ENCODE measurements at places on chromosomes 12 and 14. TPM values are rescaled to one million over a fixed set of nuclear protein-coding genes. Genes with fewer than 3 reads are reported as not detected.

Gene KRT83
- polyA plus RNA-seq: not detected

- H3K36me3 ChIP-seq: peaks cover 2% of the 10 kb centered on the region
- H3K27ac ChIP-seq: no peak overlapping the region
- no peaks in the 10 kb centered on the region for H3K27me3 ChIP-seq
- H3K4me3 ChIP-seq: no peak overlapping the region
- DNase-seq: no peak
Measured at GRCh38 chr14:43135877-43136411, 1371.1 kb downstream of the FSCB start.

DNA sequence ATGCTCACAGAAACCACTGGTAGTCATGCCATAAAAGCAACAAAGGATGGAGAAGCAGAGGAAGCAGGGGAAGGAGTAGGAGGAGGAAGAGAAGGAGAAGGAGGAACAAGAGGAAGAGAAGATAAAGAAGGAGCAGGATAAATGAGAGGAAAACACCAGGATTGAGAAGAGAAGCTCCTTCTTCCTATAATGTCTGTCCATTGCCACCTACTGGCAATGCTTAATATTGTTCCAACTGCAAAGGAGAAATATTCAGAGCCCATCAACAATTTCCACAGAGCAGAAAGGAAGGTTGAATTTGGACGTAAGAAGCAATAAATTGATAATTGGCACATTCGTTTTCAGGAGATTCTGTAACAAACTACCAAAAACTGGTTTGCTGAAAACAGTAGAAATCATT lies 898.4 kb downstream of the SLC16A7 start:
- H3K36me3 ChIP-seq: no peaks in the 10 kb centered on the region
- DNase-seq: no peak
- H3K27ac ChIP-seq: no peak overlapping the region
- no peaks in the 10 kb centered on the region for H3K27me3 ChIP-seq
- H3K4me1 ChIP-seq: no peaks in the 10 kb centered on the region

- no peaks in the 10 kb centered on the region for H3K4me1 ChIP-seq
- H3K27me3 ChIP-seq: peaks cover 12% of the 10 kb centered on the region
- no peak for DNase-seq
- H3K4me3 ChIP-seq: no peak overlapping the region
- H3K27ac ChIP-seq: no peak overlapping the region
Measured at GRCh38 chr12:117686911-117687377, 281.8 kb downstream of the KSR2 start.

DNA sequence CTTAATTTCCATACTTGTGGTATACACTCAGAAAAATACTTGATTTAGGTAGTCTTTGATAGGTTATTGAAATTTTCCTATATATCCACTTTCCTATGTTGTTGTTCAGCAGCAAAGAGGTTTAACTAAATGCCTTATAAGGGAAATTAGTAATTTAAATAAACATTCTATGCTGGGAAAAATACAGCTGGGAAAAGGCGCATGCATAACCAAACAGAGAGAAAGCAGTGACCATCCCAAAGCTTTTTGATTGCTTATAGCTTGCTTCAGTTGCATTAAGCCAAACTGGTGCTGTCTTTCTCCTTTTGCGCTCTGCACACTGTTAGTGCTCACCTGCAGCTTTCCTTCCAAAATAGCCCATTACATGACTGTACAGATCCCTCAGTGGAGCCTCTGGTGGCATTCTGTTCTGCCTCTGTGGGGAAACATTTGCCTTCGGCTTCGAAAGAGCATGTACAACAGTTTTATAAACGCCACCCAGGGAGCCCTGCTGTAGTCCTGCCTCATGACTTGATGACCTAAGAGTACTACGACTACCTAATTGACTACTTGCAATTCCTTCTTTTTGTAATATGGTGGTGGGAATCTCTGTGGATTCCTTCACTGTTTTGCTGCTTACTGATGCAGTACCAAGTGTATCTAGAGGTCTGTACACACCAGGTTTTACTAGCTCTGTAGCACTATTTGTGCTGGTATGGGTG lies 120.8 kb downstream of the RALGAPA1 start:
- DNase-seq: no peak
- no peaks in the 10 kb centered on the region for H3K4me1 ChIP-seq
- H3K36me3 ChIP-seq: peaks cover 14% of the 10 kb centered on the region
- no peak overlapping the region for H3K27ac ChIP-seq
